ENCODE measurements at places on chromosomes 7 and 10. TPM values are rescaled to one million over a fixed set of nuclear protein-coding genes. Genes with fewer than 3 reads are reported as not detected.
A peak's percentile ranks its signal among the peaks of the same experiment; 100 is the strongest.

DNA sequence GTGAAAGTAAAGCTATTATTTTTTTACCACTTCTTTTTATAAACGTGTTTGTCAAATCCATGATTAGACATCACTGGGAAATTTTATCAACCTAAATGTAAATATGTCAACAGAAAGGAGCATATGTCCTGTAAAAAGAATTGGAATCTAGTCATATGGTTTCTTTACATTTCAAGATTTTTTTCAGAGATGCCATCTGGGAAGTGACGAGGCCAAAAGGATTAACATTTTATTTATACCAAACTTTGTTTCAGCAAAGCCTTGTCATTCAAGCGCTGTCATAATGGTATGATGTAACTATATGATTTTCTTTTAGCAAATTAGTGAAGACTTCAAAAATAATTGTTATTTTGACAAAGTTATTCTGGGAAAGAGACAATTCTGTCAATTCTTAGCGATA lies 117.3 kb downstream of the SEMA3A start:
- DNase-seq = no peak

DNA sequence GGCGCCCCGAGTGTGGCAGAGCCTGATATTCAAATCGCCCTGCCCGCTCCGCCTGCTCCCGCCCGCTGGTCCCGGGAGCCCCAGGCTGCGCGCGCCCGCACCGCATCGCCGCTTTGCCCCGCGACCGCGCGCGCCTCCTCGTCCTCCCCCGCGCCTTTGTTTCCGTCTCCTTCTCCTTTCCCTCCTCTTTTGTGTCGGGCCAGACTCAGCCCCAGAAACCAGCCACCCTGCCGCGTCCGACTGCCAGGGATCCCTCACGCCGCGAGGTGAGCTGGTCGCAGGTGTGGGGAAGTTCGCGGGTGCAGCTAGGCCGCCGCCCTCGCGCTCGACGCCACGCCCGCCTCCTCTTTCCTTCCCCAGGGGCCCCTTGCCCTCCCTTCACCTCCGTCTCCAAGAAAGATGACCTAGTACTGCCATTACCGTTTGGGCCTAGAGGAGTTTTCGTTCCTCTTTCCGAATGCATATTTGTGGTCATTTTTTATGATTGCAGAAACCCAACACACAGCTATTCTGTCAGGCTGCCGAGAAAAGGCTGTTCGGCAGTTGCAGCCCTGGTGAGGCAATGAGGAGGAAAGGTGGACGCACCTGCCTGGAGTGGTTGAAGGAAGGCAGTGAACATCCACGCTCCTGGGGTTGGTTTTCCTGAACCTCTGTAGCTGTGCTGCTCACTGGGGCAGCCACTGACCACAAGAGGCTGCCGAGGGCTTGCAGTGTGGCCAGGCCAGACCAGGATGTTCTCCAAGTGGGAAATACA lies 107.3 kb downstream of the SNX10 start:
- peak; percentile 72 for DNase-seq

DNA sequence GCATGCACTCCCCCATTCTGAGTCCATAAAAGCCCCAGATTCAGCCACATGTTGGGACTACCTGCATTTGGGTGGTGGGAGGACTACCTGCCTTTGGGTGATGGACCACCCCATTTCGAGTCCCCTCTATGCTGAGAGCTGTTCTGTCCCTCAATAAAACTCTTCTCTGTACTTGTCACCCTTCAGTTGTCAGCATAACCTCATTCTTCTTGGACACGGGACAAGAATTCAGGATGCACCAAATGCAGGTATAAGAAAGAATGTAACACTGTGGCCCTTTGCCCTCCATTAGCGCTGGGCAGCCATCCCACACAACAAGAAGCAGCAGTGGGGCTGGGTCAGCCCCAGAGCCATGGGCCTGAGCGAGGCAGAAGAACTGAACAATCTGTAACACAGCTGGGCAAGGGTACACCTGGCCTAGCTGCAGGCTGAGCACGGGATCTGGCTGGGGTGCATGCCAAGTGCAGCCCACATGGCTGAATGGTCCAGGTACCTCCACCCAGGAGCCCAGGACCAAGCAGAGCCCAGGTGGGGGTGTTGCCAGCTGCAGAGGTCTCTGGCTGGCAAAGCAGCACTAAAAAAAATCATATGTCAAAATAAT lies 1344.3 kb upstream of the LRRTM3 start:
- DNase-seq = no peak

- no peak for DNase-seq
These were observed 13.6 kb upstream of the PDGFA start for GRCh38 chr7:533266-533665.

- no peak for DNase-seq
These were observed 31.0 kb upstream of the C10orf90 start for GRCh38 chr10:126701526-126701925.

- no peak for DNase-seq
These were observed 117.5 kb downstream of the CAMK1D start for GRCh38 chr10:12466704-12467305.

Gene ADAP1
- total RNA-seq = 16.2 TPM
